ENCODE measurements at places on chromosomes 16 and 17. TPM values are rescaled to one million over a fixed set of nuclear protein-coding genes. Genes with fewer than 3 reads are reported as not detected.

- DNase-seq, result peak; percentile 64
Observed at GRCh38 chr16:50303605-50304466, 37.5 kb downstream of the ADCY7 start.

- DNase-seq, result peak; percentile 44
Observed at GRCh38 chr16:49455181-49455990, 81.8 kb downstream of the C16orf78 start.

GRCh38 chr17:19363114-19363438, 553 bp upstream of the B9D1 start:
- DNase-seq, result no peak

DNA sequence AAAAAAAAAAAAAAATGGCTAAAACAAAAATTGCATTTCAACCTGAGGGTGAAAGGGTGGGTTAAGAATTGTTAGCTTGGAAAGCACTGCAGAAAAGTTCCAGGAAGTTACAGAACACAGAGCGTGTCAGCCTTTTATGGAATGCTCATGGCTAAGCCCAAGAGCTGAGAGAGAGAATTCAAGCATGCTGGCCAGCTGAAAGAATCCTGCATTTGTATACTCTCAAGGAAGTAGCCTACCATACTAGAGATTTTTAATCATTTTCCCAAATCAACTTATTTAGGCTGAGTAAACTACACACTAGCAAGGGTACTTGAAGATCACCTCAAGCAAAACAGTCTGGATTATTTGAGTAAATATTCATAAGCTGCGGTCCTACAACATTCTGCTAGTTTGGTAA, 153.9 kb downstream of the KCNJ2 start:
- DNase-seq, result no peak

DNA sequence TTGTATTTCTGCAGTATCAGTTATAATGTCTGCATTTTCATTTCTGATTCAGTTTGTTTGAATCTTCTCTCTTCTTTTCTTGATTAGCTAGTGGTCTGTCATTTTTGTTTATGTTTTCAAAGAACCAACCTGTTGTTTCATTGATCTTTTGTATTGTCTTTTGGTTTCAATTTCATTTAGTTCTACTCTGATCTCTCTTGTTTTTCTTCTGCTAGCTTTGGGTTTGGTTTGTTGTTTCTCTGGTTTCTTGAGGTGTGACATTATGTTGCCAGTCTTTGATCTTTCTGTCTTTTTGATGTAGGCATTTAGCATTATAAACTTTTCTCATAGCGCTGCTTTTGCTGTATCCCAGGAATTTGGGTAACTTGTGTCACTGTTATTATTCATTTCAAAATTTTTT, 107.2 kb downstream of the PHKB start:
- DNase-seq, result no peak

DNA sequence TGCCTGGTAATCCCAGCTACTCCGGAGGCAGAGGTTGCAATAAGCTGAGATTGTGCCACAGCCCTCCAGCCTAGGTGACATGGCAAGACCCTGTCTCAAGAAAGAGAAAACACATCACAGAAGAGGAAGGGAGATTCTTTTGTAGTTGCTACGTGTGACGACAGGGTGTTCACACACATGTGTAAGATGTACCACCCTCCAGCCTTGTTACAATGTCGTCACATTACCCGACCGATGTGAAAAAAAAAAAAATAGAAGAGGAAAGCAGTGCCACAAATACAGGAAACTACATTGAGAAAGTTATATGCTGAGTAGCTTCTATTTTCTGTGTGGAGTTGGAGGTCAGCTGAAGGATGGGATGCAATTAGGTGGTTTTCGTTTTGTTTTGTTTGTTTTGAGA, 56.0 kb downstream of the CLUH start:
- DNase-seq, result no peak

The SEC14L5 gene
- total RNA-seq, result 0.49 TPM
